AG04450 (cell line): ENCODE measurements at places on chromosomes 12 and 14.
A peak's percentile ranks its signal among the peaks of the same experiment; 100 is the strongest.

DNA sequence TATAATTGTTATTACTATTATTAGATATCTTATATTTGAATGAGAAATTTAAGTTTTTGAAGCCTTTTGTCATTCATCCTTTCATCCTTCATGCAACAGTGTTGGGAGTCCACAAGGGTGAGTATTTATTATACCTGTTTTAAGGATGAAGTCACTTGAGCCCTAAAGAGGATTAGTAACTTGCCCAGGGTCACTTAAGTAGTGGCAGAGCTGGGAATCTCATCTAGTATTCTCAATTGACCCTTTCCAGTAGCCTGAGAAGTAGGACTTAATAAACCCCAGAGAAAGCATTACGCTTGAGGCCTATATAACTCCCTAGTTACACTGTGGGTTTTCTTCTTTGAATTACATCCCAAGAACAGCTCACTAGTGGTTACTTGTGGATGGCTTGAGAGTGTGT lies 119.8 kb downstream of the SRGAP1 start:
- no peak for DNase-seq

- no peak for DNase-seq
Measured at GRCh38 chr14:56193347-56193746, 75.1 kb downstream of the PELI2 start.

GRCh38 chr12:6253278-6253677 lies 53.1 kb downstream of the CD9 start:
- DNase-seq, result no peak

DNA sequence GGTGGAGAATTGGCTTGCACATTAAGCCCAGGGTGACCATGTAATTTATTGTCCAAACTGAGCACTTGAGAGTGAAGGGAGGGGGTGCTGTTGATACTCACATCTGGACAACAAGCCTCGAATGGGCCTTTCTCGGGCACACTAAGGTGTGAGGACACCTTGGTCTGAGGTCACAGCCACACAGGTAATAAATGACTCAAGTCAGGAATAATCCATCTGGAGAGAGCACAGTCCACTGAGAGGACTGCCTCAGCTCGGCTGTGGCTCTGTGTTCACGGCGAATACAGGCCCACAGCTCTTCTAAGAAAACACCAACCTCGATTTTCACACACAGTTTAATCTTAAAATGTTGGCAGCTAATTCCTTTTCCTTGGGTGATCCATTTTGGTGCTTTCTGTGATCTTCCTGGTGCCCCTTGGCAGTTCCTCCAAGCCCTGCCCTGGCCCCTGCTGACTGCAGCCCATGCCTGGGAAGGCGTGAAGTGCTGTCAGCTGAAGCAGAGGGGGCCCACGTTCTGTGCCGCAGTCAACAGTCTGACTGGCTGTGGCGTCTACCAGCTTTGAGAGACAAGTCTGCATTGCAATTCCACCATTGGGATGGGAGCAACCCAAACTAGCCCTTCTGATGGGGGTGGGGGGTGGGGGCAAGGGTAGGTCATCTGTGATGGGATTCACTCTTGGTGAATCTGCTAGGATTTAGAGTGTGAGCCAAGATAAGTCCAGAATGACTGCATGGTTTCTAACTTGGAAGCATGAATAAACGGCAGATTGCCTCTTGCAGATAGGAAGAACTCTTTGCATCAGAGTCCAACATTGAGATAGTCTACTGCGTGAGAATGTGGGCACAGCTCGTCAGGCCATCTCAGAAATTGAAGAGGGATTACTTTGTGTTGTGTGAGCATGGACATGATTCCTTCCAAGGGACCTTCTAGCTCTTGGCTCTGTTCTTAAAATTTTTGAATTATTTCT lies 42.8 kb downstream of the ZNF664 start:
- no peak for DNase-seq

GRCh38 chr14:90491221-90491885 lies 94.5 kb downstream of the CALM1 start:
- DNase-seq, result peak; percentile 6

GRCh38 chr14:36910578-36910977 lies 248.9 kb downstream of the PAX9 start:
- DNase-seq, result no peak

DNA sequence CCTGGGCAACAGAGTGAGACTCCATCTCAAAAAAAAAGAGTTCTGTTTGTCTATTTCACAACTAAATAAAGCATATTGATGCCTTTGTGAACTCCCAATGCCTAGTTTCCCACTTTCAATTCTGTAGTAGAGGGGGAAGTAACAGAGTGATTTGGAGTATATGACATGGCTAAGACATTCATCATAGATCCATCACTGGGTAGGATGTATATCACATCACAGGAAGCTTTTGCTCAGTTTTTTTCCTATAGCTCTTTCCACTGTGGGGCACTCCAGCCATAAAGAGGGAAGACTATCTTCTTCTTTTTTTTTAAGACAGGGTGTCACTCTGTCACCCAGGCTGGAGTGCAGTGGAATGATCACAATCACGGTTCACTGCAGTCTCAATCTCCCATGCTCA lies 154.0 kb upstream of the BCL2L14 start:
- no peak for DNase-seq

GRCh38 chr12:22360774-22361173 lies 26.3 kb upstream of the ST8SIA1 start:
- DNase-seq, result no peak

DNA sequence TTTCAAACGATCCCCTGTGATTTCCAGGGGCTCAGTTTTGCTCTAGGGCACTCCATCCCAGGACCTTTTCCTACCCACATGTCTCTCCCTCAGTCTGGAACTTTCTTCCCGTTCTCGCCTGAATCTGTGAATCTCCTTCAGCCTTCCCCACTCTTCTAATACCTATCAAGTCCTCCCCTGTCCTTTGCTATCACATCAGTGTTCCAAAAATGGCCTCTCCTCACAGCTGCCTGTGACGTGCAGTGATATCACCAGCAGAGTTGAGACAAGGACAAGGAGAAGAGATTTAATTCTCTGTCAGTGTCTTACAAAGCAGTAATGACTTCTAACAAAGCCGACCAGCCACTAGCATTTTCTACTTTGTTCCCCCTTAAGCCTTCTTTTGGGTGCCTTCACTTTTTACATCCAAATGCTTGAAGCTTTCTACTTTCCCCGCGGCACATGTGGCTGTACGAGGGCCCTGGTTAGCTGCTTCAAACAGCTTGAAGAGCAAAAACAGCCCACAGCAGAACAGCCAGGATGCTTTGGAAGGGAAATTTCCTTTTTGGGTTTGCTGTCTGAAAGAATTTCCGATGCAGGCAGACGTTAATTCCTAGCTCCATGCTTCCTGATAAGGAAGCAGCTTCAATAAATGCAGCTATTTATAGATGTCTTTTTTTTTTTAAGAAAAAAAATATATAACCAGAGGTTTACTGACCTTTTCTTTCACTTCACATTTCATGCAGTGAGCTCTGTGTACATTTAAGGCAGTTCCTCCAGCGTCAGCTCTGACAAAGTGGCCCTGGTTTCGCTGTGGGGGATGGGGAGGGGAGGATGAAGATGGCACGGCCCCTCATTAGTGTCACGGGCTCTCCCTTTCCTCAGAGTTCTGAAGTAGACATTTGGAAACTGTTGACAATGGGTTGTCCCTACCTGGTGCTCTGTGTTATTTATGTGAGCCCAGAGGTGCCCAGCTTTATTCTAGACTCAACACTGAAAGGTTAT lies 109.3 kb downstream of the ETV6 start:
- no peak for DNase-seq

DNA sequence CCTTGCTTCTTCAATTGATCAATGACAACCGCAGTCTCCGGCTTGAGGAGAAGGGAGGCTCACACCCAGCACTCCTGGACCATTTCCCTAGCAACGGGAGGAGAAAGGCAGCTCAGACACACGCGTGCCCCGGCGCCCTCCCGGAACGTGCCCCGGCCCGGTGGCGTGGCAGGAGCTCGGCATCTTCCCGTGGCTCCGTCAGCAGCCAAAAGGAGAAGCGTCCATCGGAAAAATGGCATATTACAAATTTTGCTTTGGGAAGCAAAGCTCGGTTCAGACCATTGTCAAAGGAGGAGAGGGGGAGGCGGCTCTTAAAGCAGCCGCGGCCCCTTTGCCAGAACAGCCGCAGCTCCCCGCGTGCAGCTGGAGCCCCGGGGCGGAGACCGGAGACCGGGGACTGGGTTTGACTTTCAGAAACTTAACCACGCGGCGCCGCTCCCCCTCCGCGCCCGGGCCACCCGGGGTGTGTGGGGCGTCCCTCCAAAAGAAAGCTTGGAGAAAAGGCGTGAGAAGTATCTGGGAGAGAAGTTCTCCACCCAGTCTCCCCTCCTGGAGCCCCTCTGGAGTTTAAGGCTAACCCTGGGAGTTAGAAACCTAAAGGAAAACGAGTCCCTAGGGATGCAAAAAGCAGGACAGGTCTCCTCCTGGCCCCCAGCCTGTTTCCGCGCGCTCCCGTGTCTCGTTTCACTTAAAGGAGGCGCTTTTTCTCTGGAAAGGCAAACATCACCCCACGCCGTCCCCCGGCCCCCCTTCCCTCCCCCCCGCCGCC lies 545 bp downstream of the PPFIA2 start:
- no peak for DNase-seq

DNA sequence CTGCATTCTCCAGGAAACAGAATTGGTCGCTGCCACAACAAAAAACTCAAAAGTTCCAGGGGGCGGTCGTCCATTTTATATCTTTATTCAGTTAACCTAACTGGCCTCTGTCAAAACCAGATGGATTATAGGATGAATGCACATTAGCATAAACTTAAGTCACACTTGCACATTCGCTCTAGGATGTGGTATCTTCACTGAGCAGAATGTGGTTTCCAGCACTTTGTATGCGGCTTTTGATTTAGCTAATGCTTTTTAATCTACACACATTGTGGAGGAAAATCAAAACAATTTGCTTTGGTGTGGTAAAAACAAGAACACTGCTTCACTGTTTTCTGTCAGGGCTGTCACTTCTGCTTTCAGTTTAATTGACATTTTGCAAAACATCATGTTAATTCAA lies 4.5 kb downstream of the TAS2R50 start:
- DNase-seq, result no peak

GRCh38 chr14:60266021-60266937 lies 17.3 kb downstream of the PPM1A start:
- no peak for DNase-seq

- DNase-seq, result no peak
Measured at GRCh38 chr14:72201645-72202044, 269.4 kb downstream of the RGS6 start.

DNA sequence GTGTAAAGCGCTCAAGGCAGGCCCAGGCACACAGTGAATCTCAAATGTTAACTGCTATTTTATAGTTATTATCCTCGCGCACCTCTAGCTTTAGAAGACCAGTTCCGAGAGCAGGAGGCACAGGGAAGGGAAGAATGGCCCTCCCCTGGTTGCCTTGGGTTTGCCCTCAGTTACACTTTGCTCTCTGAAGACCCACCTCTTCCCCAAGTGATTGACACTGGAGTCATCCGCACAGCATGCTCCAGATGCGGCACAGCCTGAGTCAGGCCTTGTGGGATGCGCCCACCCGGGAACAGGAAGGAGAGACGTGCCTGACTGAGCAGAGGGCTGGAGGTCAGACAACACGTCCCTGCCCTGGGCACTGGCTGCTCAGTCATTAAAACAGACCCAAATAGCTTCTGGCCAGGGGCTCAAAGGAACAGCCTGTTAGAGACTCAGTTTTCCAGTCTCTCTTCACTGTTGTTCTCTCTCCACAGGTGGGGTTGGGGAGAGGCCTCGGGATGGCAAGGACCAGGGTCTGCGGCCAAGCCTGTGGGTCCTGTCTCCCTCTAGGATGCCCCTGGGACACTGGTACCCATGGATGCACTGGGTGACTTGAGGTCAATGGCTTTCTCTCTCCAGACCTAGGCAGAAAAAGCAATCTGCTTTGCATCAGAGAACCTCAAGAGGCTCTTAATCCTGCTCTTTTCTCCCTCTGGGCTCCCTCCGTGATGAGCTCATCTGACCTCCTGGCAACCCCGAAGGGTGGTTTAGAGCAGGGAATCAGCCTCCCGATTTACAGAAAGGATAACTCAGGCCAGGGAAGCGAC lies 13.6 kb upstream of the MLXIP start:
- DNase-seq, result no peak

DNA sequence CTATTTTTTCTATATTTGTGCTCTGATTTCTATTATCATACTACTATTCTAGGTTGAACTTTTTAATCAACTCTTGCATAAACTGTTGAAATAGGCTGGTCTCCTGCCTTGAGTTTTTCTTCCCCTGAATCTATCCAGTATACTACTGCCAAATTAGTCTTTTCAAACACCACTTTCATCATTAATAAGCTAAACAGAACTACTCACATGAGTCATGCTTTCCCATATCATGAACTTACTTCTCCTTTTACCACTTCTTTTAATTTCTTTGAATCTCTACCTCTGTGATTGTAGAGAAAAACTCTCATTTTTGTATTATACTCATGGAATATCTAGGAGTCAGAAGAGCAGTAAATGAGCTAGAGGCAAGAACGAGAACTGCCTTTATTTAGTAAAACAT lies 340.3 kb upstream of the PDE3A start:
- no peak for DNase-seq

DNA sequence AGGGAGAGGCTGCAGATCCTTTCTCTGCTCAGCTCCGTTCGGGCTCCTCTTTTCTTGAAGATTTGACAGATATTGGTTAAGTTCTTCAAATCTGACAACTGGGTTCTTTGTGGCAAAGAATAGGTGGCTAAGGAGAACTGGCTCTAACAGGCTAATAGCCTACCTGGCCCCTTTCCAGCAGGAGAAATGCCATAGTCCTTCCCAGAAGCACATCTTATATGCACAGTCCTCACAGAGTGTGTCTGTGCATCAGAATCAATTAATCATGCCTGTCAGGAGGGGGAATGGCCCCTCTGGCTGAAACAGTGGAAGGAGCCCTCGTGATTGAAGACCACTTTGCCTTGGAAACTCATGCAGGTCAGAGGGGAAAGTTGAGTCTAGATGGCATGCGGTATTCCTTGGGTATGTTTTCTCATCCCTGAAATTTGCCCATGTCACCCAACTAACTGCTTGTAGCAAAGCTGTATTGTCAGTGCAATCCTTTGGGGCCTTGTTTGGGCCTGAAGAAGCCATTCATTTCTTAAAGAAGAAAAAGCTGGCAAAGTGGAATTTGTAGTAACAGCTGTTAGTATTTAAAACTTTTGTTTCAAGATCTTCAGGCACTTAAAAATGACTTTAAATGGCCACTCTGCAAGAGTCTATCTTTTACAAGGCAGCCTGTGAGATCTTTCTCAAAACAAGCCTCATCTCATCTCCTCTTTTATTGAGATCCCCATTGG lies 251.5 kb downstream of the ZFP36L1 start:
- DNase-seq, result no peak

DNA sequence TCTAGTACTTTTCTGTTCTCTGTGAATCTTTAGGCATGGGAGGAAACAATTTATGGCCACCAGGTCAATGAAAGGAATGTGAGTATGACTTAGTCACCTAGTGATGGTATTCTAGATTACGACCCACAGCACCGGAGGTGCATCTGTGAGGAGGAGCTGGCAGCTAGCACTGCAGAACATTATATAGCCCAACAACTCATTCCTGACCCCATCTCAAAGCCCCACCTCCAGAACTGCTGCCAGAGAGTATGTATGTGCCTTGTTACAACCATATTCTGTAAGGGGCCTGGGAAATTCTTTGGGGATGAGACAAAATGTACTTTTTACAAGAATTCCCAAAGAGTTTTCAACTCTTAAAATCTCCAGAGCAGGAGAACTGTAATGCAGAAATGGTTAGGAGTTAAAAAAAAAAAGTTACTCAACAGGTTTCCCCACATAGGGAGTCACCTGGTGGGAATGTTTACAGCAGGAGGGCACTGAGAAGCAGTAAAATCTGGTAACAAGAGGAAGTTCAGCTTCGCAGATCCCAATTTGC lies 34.9 kb upstream of the CERS5 start:
- DNase-seq, result peak; percentile 72
